ENCODE measurements at places on chromosomes 3 and 15.

GRCh38 chr3:72820415-72820814 is 27.8 kb downstream of the SHQ1 start:
- DNase-seq = no peak

DNA sequence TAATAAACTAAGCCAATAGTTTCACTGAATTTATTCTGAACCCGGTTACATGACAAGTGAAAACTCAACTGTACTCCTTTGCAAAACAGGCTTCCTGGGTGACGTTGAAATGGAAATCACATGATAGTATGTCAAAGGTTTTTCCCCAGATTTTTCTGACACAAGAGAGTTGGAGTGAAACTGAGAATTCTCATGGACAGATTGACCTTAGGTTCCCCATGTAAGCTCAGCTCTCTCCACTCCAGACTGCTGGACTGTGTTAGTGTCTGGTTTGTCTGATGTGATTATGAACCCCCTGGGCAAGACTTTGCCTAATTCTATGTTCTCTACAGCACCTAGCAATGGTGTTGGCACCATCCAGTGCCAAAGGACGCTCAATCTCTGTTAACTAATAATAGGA is 219.7 kb upstream of the COL8A1 start:
- no peak for DNase-seq

- no peak for DNase-seq
Measured at GRCh38 chr15:78216276-78217104, 17.9 kb downstream of the ACSBG1 start.

DNA sequence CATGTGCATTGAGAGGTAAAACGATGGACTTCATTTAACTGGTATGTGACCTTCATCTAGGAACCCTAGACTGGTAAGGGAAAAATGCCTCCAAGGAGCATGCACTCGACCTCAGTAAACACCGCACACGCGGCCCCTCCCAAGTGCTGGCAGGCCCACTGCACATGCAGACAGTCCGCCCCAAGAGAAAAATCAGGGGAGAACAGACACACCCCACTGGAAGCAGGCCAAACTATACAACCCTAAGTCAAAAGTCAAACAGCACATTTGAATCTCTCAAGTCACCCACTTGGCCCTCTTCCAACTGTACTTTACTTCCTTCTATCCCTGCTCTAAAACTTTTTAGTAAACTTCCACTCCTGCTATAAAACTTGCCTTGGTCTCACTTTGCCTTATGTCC is 250.1 kb upstream of the HES1 start:
- no peak for DNase-seq

DNA sequence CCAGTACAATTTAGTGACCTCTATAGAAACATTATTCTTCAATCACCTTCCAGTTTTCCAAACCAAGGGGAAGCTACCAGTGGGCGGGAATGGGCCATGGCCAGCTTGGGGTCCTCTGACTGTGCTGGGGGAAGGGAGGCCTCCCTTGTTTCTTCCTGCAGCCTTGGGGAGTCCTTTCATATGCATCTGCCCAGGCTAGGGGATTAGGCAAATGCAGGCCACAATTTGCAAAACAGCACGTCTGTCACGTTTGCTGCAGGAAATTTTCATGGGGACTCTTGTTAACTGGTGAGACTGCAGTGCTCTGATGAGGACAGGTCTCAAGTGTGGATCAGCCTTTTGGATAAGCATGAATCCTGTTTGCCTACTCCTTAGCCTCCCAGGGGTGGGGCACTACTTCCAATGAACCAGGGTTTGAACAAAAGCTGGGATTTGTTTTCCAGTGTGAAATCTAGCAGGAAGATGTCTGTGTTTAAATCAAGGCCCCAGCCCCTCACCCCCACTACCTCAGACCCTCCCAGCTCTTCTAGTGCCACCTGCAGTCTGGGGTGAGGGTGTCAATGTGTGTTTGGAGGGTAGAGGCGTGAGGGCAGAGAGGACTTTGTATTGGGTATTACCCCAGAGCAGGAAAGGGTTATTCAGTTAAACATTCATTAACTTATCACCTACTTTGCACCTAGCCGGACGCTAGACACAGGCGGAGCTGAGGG is 219.9 kb downstream of the OPA1 start:
- no peak for DNase-seq

All from neural crest cell (in vitro differentiated cells).